ENCODE measurements at places on chromosomes 1 and 21.

DNA sequence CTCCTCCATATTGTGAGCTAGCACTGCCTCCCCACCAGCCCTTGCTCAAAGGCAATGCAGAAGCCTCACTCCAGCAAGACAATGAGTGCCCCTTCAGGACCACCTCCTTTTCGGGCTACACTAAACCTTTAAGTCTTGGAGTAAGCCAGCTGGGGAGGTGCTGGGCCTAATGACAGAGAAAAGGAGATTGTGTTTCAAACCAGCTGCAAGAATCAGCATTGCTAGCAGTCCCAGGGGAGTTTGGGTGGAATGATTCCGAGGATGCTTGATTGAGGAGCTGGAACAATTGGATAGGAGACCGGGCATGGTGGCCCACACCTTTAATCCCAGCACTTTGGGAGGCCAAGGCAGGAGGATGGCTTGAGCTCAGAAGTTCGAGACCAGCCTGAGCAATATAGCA lies 54.1 kb upstream of the GPR37L1 start:
- DNase-seq, result no peak

DNA sequence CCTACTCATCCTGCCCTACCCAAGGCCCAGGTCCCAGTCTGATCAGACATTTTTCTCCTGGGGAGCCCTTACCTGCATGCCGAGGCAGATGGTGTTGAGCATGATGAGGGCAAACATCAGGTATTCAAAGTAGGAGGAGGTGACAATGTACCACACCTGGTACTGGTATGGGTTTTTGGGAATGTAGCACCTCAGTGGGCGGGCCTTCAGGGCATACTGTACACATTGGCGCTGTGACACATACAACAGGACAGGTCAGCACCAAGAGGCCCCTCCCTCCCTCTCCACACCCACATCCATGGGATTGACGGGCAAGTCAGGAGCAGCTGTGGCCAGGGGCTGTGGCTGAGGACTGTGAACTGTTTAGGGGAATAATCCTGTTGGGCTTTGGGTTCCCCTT lies 37.1 kb upstream of the KIF21B start:
- no peak for DNase-seq

GRCh38 chr1:219086956-219087469 lies 86.7 kb upstream of the LYPLAL1 start:
- DNase-seq, result no peak

DNA sequence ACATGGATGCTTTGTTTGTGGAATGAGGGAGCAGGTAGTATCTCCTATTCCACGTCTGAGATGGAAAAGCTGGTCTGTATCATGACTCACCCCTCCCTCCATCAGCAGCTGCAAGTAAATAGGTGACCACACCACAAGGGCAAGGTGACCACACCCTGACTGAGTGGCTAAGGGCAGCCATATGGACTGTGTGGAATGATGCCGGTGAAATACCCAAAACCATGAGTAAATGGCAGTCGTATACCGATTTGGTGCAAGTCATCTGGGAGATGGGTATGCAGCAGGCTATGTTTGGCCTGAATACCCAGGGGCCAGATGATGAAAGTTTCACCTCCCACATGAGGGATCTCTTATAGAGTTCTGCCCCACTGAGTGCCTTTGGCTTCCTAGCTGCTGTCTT lies 15.8 kb upstream of the UBE2U start:
- DNase-seq, result no peak

GRCh38 chr1:7110321-7110720 lies 325.1 kb downstream of the CAMTA1 start:
- no peak for DNase-seq

DNA sequence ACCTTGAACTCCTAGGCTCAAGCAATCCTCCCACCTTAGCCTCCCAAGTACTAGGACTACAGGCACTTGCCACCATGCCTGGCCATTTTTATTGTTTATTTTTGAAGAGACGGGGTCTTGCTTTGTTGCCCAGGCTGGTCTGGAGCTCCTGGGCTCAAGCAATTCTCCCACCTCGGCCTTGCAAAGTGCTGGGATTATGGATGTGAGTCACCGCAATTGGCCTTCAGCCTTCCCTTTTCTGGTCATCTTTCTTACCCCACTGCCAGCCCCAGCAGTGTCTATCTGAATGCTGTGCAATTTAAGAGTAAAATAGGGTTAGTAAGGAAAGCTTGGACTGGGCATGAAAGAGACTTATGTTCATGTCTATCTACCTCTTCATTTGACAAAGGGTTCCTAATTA lies 6.1 kb upstream of the KLF17 start:
- DNase-seq, result no peak

DNA sequence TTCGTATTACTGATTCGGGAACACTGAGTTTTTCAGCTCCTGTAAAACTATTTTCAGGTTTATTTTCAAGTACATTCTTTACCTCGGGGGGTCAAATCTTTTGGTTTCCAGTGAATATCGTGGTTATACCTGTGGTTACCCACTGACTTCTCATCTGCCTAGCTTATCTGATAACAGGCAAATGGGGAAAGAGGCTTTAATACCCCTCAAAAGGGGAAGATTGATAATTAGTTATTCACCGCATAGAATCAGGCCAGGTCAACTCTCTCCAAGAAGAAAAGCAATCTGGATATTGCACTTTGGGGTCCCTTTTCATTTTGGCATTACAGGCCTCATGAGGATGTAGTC lies 23.0 kb downstream of the RUNX1 start:
- no peak for DNase-seq

DNA sequence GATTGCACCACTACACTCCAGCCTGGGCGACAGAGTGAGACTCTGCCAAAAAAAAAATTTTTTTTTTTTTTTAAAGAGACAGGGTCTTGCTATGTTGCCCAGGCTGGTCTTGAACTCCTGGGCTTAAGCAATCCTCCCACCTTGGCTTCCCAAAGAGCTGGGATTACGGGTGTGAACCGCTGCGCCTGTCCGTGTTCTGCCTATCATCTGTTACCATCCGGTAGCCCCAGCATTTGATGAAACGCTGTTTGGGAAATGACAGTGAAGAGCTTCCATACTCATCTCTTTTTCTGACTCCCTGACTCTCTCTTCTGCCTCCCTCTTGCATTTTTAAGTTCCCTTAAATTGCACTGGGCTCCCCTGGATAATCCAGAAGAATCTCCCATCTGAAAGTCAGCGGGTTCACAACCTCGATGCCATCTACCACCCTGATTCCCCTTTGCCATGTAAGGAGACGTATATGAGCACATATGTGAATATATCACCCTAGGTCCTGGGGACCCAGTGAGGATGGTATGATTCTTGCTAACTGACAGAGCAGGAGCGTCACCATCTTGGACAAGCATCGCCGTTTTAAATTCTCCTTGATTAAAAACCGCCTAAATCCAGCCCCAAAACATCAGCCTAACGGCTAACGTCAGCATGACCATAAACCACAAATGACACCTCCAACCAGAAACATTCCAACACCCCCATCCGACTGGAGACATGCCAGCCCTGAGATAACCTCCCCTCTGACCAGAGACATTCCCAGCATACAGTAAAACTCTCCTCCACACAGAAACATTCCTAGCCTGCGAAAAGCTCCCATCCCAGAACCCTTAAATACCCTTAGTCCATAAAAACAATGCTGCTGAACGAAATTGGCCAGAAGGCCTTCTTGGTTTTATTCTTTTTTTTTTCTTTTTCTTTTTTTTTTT lies 12.4 kb downstream of the TNFRSF8 start:
- no peak for DNase-seq

GRCh38 chr1:240058049-240058448 lies 33.6 kb upstream of the FMN2 start:
- DNase-seq, result no peak

DNA sequence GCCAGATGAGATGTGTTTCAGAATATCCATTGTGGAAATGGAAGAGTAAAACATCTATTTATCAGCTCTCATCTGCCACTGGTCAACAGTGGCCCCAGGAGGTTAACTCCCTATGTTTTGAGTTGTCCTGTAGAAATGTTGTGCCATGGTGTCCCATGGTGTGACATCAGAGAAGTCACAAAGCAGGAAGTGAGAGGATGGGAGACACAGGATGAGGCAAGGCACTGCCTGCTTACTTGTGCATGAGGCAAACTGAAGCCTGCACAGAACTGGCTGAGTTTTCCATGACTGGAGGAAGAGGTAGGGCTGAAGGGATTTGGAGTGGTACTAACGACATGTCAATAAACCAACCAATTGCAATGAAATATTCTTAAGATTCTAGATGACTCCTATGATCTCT lies 131.5 kb upstream of the ZNF644 start:
- no peak for DNase-seq

DNA sequence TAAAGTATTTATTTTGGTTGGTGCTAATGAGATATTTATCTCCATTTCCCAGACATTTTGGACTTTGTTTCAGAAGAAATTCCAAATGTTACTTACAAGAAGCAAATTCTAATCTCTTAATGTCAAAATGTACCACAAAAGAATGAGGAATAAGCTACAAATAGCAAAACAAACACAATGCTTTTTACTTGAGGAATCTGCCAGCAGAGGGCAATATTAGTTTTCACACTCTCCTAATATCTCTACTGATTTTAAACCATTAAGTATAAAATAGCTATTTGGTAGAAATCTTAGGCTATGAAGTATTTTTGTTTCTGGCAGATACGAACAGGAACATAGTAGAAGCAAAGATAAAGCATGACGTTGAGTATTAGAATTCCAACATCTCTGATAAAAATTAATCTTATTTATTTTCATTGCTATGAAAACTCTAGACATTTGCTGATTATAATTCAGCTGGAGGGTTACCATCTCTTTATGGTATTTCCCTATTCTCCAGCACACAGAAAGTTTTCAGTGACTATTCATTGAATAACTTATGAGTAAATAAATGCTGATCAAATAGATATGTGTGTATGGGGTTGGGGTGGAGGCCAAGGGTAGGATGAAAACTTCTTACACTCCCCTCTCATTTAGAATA lies 13.4 kb upstream of the HMCN1 start:
- no peak for DNase-seq

- peak; percentile 16 for DNase-seq
Measured at GRCh38 chr21:45581322-45581712, 39.1 kb upstream of the SLC19A1 start.

DNA sequence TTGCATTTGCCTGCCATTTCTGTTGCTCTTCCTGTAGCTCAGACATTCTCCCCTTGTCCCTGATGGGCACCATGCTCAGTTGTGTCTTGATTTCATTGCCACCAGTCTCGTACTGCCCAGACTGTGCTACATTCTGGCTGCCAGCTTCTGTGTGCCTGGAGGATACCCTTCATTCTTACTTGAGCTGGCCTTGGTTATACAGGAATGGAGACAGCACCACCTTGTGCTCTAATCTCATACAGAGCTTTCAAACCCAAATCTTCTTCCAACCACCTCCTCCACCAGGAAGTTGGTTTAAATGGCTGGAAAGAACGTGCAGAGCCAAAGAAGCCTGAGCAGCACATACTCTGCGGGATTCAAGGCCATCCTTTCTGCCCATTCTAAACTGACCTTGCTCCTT lies 165.3 kb downstream of the SLC35F3 start:
- no peak for DNase-seq

DNA sequence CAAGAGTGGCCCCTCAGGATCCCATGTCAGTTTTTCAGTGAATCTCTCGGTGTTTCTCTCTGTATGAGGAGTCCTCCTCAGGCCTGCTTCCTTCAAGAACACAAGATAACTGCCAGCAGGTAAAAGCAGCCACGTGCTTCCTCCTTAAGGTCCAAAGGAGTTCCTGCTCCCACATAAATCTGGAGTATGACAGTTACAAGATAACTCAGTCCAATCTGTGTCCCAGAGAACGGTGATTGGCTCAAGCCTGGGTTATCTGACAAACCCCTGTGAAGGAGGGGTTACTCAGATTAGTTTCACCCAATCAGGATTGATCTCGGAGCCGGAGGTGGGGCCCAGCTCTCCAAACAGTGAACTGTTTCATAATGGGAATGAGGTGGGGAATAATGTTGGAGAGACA lies 5.8 kb upstream of the ANKRD13C start:
- DNase-seq, result no peak

DNA sequence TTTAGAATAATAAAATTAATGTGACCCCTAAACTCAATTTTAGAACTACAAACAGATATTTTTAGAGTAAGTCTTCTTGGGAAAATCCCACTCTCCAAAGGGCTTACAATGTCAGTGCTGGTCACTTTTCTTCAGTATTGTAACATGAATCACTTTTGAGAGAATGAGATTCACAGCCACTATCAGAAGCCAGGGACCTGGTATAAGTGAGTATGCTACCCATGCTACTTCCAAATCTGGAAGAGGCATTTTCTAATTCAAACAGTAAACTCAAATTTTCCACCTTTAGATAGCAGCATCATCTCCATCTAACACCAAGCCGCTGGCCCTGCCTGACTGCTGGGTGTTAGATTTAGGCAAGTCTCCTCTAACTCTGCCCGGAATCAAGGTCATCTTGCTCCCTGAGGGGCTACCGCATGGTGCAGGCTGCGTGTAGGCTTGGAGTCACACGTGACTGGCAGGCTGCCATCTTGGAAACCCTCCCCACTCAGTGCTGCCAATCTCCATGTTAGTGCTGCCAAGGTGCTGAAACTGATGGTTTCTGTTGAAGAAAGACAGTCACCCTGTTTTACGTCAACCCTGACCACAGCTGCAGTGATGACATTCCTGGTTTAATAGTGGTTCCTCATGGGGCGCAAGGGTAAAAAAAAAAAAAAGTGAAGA lies 882.9 kb upstream of the B3GALT2 start:
- DNase-seq, result no peak

DNA sequence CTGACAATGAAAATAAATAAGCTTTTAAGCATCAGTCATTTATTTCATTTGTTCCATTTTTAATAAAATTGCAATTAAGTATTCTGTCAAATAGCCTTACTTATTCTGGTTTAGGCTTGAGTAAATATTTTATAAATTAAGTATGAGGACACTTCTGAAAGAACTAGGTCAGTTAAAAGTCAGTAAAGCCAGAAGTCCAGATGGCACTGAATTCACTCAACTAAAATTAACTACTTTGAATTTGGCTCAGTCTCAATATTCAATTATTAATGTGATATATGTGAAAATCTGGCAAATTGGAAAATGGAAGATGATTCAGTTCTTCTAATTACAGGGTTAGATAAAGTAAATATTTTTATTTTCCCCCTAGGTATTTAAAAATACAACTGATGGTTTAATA lies 174.2 kb downstream of the BRINP3 start:
- no peak for DNase-seq

DNA sequence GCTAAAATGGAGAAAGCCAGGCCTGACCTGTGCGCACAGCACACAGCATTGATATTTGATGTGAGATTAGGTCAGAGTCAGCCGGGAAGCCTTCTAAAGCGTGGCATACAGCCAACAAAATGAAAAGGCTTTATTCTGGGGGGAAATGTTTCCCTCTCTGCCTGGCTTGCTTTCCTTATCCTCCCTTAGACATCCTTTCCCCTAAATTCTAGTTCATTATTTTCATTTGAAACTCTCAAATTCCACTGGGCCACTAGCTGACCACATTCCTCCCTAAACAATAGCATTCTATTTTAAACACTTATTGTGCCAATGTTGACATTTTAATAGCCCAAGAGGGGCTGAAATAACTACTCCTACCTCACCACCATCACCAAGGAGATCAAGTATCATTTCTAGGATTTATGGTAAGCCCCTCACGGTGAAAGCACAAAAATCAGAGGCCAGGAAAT lies 49.4 kb downstream of the LEPR start:
- DNase-seq, result no peak

GRCh38 chr1:233089251-233089650 lies 138.8 kb downstream of the NTPCR start:
- DNase-seq, result no peak
